ENCODE measurements at places on chromosomes 7 and 10.

GRCh38 chr10:72812753-72813430 lies 80.6 kb upstream of the OIT3 start:
- no peak for DNase-seq

DNA sequence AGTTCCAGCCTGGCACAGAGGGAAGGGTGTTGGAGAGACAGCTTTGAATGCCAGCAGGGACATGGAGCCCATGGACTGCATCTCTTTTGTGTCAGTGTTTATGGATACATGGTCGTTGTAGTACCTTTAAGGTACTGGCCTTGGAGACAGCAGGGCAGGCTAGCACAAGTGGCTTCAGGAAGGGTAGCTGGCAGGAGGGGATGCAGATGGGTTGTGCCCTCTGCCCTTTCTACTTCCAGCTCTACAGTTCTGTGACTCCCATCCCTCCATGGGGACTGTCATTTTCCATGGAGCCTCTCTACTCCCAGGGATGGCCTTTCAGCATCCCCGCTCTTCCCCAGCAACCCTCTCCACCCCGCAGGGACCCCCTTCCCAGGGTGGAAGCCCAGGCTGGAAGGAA lies 25.1 kb downstream of the POLL start:
- DNase-seq = no peak

DNA sequence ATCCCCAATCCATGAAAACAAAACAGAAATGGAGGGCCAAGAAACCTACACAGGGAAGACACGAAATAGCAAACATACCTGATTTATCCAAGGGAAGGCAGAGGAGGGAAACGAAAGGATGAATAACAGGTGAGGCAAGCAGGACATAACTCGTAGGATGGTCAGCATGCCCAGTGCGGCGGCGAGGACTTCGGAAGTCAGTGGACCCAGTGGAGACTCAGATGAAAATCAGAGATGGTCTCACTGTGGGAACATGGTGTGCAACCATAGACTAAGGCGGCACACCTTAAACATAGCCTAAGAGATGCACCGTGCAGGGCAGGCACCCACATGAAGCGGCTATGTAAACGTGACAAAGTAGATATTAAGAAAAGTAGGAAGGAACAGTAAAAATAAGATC lies 157.5 kb downstream of the MGMT start:
- DNase-seq = no peak

- DNase-seq = peak; percentile 29
Measured at GRCh38 chr10:120011359-120012130, 119.0 kb downstream of the SEC23IP start.

GRCh38 chr10:4333459-4333894 lies 492.5 kb upstream of the AKR1E2 start:
- DNase-seq = no peak

DNA sequence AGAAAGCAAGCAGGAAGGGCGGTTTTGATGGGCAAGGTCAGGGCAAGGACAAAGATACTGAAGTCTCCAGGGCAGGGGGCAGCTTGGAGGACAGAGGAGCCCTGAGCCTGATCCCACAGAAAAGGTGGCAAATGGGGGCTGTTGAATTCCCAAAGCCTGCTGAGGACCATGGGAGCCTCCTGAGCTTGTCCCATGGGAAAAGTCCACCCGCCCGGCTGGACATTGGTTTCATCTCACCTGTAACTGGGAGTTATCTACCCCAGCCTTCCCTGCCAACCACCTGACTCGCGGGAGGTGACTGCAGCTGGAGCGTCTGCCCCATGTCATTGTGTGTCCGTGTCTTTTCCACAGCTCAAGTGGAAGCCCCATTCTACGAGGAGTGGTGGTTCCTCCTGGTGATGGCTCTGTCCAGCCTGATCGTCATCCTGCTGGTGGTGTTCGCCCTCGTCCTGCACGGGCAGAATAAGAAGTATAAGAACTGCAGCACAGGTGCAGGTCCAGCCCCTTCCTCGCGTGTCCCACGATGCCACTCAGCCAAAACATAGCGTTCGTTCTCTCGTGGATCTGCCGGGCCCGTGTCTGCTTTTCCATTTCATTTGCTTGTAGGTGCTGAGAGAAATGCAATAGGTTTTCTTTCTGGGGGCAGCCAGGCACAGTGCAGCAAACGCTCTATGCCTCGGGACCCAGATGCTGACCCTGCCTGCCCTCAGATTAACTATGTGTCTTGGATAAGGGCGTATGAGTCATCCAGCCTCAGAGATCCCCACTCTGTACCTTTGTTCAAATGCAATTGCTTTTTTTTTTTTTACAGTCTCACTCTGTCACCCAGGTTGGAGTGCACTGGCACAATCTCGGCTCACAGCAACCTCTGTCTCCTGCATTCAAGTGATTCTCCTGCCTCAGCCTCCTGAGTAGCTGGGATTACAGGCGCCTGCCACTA lies 444.5 kb upstream of the FOXK1 start:
- DNase-seq = no peak
